H4 (cell line): ENCODE measurements at places on chromosomes 5 and 9. TPM values are rescaled to one million over a fixed set of nuclear protein-coding genes. Genes with fewer than 3 reads are reported as not detected.

Gene MAP1B
- 36.3 and 50.3 TPM in 2 replicates for total RNA-seq

Gene REEP2
- total RNA-seq, result 2.1 and 6.0 TPM in 2 replicates

Gene PROB1
- total RNA-seq, result not detected in 2 replicates

Gene FST
- total RNA-seq, result 13.6 and 16.7 TPM in 2 replicates

DNA sequence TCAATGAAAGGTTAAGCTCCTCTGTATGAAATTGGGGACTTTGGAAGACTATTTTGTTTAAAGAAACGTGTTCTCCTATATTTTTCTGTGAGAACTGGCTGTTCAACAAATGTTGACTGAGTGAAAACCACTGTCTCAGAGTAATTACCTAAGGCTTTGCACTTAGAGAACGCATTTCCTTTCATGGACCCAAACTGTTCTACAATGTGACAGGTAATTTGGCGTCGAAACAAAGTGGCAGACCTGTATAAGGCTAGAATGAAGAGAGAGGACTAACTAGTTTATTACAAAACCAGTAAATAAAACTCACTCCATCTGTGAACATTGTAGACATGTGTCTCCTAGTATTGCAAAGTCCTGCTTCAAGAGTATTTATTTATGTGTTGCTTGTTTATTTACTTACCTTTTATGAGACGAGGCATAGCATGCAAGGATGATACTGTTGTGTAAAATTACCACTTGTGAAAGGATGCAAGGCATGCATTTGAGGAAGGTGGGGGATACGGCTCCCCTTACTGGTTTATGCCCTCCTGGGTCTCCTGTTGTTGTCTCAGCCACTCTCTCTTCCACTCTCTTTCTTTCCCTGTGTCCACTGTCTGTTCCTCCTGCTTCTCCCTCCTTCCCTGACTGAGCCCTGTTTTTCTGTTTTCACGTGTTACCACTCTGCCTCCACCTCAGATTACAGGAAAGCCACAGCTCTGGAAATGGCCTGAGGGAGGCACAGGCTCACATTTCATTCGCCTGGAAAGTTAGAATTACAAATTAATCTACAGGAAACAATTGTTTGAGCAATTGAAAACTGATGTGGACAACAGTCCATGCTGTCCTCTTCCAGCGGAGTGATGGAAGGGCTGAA, 444.0 kb upstream of the ZNF608 start:
- DNase-seq, result peak; percentile 87

DNA sequence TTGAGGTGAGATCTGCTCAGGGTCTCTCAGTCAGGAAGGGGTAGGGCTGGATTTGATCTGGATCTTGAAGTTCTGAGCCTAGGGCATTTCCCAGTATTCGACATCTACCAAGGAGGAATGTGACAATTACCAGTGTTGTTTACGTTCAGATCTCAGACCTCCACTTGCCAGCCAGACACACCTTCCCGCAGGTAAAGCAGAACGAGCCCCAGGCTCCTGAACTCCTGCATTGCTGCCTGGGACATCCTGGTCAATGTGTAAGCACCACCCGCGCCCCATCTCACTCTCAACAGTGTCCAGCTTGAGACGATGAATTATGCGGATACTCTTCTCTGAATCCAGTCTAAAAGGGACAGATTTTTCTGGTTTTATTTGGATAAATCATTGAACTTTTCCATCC, 56.7 kb upstream of the PTCH1 start:
- no peak for DNase-seq

- no peak for DNase-seq
These were observed 46.9 kb upstream of the RGS7BP start for GRCh38 chr5:64458948-64459347.
